Fibroblast of skin of scalp (primary cell): ENCODE measurements at places on chromosomes 1 and 21.

GRCh38 chr1:230323686-230324085 lies 102.4 kb downstream of the PGBD5 start:
- DNase-seq: no peak

GRCh38 chr1:58399176-58399575 lies 147.3 kb downstream of the OMA1 start:
- no peak for DNase-seq

GRCh38 chr1:58908561-58909560 lies 125.0 kb upstream of the JUN start:
- DNase-seq: peak; percentile 78

GRCh38 chr1:164728719-164729118 lies 169.7 kb downstream of the PBX1 start:
- DNase-seq: peak; percentile 35

GRCh38 chr1:2981388-2981787 lies 39.9 kb upstream of the ACTRT2 start:
- DNase-seq: no peak
